ENCODE measurements at places on chromosomes 1 and 21.

- DNase-seq: no peak
Observed at GRCh38 chr1:1630191-1630964, 1.6 kb upstream of the MMP23B start.

DNA sequence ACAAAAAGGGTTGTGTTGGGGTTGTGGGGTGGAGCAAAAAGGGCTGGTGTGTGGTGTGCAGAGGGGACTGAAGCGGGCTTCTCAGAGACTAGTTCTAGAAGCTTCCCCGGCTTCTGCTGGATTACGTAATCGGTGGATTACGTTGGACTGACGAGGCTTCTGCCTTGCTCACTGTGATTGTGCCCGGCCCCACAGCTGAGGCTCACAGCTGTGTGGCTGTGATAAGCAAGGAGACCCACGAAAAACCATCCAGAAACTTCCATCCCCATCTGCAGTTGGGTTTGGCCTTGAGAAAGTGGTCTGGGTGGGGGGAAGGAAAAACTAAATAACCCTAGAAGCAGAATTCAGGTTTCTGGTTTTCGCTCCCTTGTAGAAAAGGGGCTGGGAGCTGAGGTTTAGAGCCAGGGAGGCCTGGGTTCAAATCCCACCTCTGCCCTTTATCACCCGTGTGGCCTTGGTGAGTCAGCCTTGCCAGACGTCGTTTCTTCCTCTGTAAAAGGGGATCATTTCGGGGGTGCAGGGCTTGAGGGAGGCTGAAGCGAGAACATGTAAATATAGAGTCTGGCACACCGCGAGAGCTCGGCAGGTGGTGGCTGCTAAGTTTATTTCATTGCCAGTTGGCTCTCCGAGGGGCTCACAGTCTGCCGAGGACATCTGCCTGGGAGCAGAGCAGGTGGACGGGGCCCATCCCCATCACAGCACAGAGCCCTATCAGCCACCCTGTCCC is 30.4 kb upstream of the DISP3 start:
- no peak for DNase-seq

GRCh38 chr1:167538657-167539056 is 14.9 kb downstream of the CREG1 start:
- no peak for DNase-seq

GRCh38 chr1:7810395-7810794 is 26.3 kb downstream of the PER3 start:
- peak; percentile 81 for DNase-seq

- DNase-seq: no peak
Observed at GRCh38 chr1:231571904-231572303, 43.4 kb downstream of the TSNAX start.

GRCh38 chr1:1434131-1434823 is 1.2 kb upstream of the VWA1 start:
- no peak for DNase-seq

GRCh38 chr1:221979444-221980032 is 237.6 kb upstream of the DUSP10 start:
- DNase-seq: no peak

DNA sequence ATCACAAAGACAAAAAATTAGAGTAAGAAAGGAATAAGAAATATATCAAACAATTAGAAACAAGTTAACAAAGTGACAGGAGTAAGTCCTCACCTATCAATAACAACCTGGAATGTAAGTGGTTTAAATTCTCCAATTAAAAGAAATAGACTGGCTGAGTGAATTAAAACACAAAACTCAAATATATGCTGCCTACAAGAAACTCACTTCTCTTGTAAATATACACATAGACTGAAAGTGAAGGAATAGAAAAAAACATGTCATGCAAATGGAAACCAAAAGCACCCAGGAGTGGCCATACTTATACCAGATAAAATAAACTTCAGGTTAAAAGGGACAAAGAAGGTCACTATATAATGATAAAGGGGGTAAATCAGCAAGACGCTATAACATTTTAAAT is 43.2 kb upstream of the NUF2 start:
- no peak for DNase-seq

DNA sequence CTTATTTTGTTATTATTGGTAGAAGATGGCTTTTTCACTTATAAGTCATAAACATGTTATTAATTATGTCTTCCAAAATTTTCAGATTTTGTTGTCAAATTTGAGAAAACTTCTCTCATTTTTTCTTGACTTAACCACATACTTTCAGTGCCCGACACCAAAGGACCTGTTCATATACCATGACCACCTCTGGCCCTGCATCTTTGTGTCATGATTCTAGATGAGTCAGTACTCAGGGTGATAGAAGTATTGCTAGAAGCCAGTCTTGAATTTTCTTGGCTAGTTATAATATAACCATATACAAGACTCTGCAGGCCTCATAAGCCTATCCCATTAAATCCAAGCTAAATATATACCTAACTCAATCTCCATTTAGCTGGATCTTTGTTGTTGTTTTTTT is 35.4 kb upstream of the DPH5 start:
- no peak for DNase-seq

GRCh38 chr1:24693827-24694379 is 50.8 kb downstream of the SRRM1 start:
- DNase-seq: no peak

GRCh38 chr1:95276429-95276828 is 42.4 kb downstream of the RWDD3 start:
- no peak for DNase-seq

GRCh38 chr1:210129092-210129491 is 103.5 kb upstream of the SERTAD4 start:
- DNase-seq: no peak

DNA sequence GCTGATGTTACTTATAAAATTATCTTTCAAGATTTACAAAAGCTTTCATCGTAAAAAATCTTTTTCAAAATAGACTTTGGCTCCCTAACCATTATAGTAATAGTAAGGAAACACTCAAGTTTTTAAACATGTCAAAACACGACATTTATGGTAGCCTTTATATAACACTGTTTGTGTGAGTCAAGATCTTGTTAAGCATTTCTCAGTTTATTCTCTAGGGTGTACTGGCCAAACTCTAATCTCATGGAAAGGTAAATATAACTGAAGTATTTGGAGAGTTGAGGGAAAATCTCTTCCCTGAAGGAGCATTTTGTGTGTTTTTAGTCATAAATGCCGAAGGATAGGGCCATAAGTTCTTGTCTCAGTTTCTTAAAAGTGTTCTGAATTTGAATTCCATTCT is 790.9 kb upstream of the NCAM2 start:
- no peak for DNase-seq

DNA sequence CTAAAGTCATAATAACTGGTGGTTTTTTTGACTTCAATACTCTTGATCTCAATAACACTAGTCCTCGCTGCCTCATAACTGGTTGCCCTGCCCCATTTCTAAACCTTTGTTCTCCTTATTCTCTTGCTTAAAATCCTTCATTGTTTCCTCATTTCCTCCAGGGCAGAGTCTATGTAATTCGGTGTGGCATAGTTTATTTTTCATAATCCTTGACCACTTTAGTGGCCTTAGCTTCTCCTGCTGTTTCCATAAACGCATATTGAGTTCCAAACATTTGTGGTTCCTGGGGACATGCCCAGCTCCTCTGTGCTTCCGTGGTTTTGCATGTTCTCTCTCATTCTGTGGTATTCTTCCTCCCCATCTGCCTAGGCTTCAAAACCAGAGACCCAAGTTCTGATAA is 19.0 kb upstream of the TLCD4 start:
- DNase-seq: peak; percentile 25

DNA sequence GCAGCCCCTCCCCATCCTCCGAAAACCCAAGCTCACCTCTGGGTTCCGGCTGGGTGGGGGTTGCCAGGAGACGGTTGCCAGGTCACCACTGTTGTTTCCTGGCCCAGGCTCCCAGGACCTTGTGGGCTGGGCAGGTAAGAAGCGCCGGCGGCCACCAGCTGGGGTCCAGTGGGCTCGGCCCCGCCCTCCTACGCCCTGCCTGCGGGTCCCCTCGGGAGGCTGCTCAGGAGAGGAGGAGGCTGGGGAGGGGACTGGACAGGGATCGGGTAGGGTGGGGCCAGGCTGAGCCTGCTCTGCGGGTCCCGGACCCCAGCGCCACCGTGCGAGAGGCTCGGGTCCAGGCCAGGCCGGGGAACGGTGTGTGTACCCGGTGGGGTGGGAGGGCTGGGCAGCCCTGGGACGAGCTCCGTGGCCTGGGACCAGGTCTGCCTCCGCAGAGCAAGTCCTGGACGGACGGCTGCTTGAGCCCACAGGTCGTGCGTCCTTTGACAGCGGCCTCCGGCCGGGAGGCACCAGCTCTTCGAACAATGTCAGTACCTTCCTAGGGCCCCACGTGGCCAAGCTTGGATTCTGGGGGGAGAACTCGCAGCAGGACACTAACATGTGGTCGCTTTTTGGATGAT is at the start of gene TTLL10:
Gene TTLL10, plus strand, starts transcription at position 88 of the 623 bp plus-strand sequence. CDS start 5,336 bp downstream, outside the sequence.
- no peak for DNase-seq

DNA sequence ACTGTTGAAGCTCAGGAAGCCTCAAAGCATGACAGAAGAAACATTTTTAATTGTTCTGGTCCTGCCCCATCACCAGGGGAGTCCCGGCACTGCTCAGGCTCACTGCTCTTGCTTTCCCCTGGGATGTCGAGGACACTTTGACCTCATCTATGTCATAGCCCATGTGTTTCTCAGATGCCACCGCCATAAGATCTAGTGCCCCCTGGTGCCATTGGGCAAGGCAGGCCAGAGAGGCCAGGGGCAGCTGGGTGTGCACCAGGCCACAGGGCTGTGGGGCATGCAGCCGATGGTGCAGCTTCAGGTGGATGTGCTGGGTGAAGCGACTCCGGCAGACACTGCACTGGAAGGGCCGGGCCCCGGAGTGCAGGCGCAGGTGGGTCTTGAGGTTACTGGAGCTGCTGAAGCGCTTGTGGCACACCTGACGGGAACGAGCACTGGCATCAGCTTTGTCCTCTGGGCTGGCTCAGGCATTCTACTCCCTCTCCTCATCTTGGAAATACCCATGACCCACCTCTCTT is 7.7 kb upstream of the CRYBG2 start:
- no peak for DNase-seq

Measured in SJSA1 (cell line).